ENCODE measurements at places on chromosomes 4 and X.

- DNase-seq: no peak
Measured at GRCh38 chr4:71241501-71242288, 97.1 kb upstream of the SLC4A4 start.

DNA sequence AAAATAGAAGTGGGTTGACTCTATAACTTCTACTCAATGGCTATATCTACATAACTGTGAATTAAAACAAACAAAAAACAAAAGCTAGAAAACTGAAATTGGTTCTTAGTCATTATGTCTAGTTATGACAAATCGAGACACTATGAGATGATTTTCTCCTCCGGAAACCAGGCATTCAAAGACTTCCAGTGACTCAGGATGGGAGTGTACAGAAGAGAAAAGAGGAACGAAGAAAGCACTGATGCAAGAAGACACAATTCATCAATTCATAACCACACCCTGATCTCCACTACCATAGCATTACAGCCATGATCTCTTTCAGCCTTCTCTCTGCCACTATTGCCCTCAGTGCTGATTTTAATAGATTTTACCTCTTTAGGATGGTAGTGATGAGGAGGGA is 253.6 kb downstream of the CBLL2 start:
- no peak for DNase-seq

DNA sequence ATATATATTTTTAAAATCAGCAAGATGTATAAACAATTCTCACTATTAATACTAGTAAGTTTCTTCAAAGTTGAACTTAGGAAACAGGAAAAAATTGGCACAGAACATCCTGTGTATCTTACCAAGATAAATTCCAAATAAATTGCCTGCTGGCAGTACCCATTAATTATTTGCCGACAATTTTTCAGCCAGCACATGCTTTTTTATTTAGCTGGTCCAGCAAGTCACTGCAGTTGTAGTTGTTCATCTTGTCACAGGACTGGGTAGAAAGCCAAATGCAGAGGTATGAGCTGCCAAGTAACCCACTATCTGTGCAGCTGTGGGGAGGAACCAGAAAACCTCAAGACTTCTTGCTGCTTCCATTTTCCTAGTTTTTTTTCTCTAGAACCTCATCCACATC is 113.4 kb downstream of the PACRGL start:
- DNase-seq: no peak

GRCh38 chr4:144715230-144715629 is 69.3 kb downstream of the HHIP start:
- no peak for DNase-seq

DNA sequence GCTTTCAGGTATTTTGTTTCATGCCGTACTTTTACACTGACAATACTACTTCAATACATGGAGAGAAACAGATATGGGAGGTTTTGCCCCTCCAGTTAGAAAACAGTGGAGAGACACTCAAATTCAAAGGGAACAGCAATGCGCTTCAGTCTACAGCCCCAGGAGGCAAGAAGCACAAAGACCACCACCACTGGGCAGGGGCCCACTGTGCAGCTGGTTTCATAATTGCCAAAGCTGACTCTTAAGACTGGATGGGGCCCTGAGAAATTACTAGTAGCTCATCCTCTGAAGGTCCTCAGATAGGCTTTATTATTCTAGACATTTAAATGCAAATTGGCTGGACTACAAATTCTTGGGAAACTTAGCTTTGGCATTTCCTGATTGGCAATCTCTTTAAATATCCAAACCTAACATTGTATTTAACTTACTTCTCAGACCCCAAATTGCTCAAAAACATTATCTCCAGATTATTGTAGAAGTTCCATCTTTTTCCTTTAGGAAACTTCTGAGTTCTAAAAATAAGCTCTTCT is 85.9 kb upstream of the GPR34 start:
- DNase-seq: peak; percentile 17
